ENCODE measurements at places on chromosomes 4 and X.

DNA sequence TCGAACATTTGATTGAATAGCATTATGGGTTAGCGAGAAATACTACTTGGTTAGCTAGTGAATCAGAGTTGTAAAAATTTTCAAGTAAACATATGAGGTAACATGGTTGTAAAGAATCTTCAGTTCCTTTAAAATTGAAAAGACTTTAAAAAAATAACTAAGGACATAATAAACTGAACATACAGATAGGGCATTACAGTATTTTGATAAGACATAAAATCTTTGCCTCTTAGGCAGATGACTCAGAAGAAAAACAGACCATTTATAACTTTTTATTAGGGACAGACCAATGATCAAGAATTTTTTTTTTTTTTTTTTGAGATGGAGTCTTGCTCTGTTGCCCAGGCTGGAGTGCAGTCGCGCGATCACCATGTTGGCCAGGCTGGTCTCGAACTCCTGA lies 43.1 kb downstream of the PNMA5 start:
- DNase-seq = no peak

DNA sequence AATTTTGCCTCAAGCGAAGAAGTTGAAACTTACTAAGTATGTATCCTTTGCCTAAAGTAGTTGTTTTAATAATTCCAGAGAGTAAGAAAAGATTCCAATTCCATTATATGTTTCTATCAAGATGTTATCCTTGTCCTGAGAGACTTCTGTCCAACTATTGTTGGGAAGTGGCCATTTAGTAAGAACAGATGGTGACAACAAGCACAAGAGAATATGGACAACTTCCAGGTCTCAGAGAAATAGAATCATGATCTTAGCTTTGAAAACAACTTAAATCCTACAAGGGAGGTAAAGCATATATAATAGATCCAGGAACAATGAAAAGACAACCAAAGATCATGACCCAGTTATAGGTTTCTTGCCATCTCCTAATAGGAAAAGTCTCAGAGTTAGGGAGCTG lies 486.6 kb upstream of the PCDH10 start:
- peak; percentile 35 for DNase-seq

GRCh38 chrX:8748855-8749254 lies 16.9 kb upstream of the ANOS1 start:
- DNase-seq = no peak

DNA sequence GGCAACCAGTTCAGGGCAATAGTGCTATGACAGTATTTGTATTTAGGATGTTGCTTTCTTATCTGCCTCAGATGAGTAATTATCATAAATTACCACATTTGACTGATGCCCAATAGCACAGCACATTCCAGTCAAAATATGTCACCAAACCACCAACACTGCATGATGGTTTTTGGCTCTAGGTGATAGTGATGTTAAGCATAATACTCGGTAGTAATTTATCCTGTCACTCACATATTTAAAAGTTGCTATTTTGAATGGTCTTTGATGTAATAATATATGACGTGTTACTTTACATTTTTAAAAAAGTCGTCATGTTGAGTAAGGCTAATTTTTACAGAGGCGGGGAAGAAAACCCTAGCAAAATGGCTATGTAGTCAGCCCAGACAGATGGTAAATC lies 42.5 kb downstream of the UNC5C start:
- DNase-seq = no peak

DNA sequence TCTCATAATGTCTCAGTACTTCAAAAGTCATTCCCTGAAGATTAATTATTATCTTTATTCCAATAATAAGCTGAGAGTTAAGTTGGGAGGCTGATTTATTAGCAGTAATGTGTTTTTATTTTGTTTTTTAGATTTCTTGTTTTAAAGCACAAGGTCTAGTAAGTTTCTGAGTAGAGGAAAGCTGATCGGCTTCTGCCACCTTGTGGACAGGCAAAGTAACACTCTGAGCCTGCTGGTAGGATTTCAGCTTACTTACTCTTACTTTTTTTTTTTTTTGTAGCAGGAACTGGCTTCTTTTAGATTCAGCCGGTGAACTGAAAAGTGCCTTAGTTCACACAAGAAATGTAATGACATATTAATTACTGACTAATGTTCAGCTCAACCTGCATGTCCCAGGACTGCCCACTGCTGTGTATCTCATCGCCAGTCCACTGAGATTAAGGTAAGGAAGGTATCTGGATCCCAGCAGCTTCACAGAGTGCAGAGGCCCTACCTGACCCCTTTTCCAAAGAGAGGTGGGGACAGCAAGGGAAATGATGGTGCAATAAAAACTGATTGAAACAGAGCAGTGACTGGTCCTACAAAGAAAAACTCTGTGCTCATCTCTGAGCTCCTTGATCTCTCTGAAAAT lies 126.5 kb downstream of the ADGRA3 start:
- DNase-seq = peak; percentile 57

DNA sequence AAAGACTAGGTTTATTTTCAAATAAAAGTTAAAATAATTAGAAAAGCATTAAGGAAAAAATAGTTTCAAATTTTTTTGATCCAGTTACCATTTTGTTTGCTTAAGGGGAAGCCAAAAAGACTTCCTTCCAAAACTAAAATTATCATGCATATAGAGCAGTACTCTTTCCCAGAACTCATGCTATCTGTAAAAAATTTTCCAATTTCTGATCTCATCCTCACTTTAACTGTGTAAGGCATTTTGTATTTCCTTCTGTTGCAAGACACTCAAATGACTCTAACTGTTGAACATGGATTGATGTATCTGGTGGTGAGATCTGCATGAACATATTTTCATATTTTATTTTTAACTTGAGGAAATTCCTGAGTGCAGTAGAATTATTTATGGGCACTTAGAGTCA lies 150.1 kb downstream of the ADAM29 start:
- DNase-seq = no peak

DNA sequence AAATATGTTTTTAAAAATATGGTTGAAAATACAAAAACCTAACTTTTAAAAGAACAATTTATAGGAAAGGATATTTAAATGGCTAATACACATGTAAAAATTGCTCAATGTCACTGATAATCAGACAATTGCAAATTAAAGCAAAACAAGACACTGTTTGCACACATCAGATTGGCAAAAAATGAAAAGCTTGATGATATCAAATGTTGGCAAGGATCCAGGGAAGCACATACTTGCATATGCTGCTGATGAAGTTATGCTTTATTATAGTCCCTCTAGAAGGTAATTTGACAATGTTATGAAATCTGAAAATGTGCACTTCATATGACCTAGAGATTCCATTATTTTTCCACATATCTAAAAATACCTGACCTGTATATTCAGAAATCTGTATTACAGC lies 45.7 kb upstream of the EPGN start:
- peak; percentile 2 for DNase-seq
